ENCODE measurements at places on chromosomes 2 and 18.

DNA sequence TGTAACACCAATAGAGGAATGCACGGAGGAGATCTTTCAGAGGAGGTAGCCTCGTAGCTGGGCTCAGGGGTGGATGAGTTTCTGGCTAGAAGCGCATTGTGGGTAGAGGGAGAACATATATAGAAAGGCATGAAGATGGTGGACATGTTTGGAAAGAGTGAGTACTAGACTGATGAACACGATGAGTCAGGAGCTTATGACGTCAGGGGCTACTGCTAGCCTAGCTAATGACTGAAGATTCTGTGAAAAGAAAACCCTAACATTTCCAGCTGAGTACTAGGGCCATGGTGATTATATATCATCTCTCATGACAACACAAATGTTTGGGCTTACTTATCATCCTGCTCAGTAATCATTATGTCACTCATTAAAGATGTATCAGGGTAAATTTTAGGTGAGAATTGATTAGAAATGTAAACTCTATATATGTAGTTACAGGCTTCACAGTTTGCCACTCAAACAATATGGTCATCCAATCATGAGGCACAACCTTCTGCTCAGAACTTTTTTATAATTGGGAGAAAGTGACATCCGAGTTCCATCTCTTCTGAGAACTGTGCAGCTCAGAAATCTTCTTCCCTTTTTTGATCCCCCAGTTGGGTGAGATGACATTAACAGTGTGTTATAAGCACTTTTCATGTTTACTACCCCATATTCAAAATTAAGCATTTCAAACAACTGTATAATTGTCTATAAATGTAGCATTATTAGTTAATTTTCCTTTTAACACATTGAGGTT lies 22.2 kb upstream of the IL1RN start:
- H3K27me3 ChIP-seq: no peaks in the 10 kb centered on the region
- peak; percentile 35 for DNase-seq
- peak overlapping the region; percentile 95 for H3K27ac ChIP-seq
- peak overlapping the region; percentile 32 for H3K4me3 ChIP-seq
- peaks cover 8% of the 10 kb centered on the region for H3K36me3 ChIP-seq

GRCh38 chr2:160603771-160604510 lies 110.3 kb upstream of the RBMS1 start:
- peaks cover 12% of the 10 kb centered on the region for H3K4me1 ChIP-seq
- no peak overlapping the region for H3K4me3 ChIP-seq
- H3K27me3 ChIP-seq: no peaks in the 10 kb centered on the region
- DNase-seq: no peak

GRCh38 chr2:107364361-107364950 lies 462.2 kb upstream of the RGPD4 start:
- no peaks in the 10 kb centered on the region for H3K27me3 ChIP-seq
- no peaks in the 10 kb centered on the region for H3K36me3 ChIP-seq
- H3K27ac ChIP-seq: no peak overlapping the region
- DNase-seq: no peak
- no peaks in the 10 kb centered on the region for H3K4me1 ChIP-seq

- H3K36me3 ChIP-seq: no peaks in the 10 kb centered on the region
- DNase-seq: no peak
- H3K27ac ChIP-seq: no peak overlapping the region
- H3K4me1 ChIP-seq: no peaks in the 10 kb centered on the region
- H3K27me3 ChIP-seq: no peaks in the 10 kb centered on the region
Observed at GRCh38 chr2:33034784-33035183, 88.0 kb downstream of the LTBP1 start.

DNA sequence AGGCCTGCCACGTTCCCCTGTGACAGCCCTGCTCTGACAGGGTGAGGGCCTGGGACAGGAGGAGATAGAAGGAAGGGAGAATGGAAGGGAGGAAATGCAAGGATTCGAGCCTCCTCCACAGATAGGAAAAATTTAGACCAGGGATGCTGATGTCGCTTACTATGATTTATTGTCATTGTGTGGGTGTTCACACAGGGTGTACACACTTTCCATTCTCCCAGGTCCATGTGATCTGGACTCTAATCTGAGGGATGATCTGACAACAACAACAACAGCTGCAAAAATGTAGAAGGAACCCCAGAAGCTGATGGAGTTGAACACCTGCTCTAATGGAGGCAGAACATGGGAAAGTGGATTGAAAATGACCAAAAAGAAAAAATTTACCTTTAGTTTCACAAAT lies 231.7 kb upstream of the TNP1 start:
- no peak for DNase-seq
- no peak overlapping the region for H3K4me3 ChIP-seq
- peaks cover 3% of the 10 kb centered on the region for H3K27me3 ChIP-seq
- H3K4me1 ChIP-seq: peaks cover 66% of the 10 kb centered on the region
- no peaks in the 10 kb centered on the region for H3K36me3 ChIP-seq

DNA sequence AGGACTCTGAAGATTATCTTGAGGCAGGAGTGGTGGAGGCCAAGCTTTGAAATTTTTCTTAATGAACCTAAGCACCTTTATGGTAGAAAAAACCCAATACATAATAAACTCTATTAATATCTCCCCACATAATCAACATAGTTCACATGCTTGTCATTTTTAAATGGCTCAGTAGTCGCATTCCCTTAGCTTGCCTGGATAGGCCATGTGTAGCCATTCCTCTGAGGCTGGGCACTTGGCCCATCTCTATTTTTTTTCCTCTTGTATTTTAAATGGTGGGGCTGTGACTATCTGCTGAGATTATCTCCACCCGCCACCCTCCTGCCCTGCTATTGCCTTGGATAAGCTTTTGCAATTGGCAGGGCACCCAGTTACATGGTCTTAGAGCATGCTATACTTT lies 143.1 kb downstream of the FHOD3 start:
- peaks cover 30% of the 10 kb centered on the region for H3K27me3 ChIP-seq
- no peak overlapping the region for H3K27ac ChIP-seq
- no peak for DNase-seq

- H3K27me3 ChIP-seq: no peaks in the 10 kb centered on the region
- H3K4me3 ChIP-seq: no peak overlapping the region
- no peaks in the 10 kb centered on the region for H3K36me3 ChIP-seq
- no peak for DNase-seq
Observed at GRCh38 chr2:237121321-237121720, 35.6 kb downstream of the COPS8 start.

- H3K27me3 ChIP-seq: peaks cover 3% of the 10 kb centered on the region
- no peaks in the 10 kb centered on the region for H3K4me1 ChIP-seq
- no peaks in the 10 kb centered on the region for H3K36me3 ChIP-seq
- DNase-seq: no peak
Observed at GRCh38 chr2:152543717-152544116, 173.5 kb downstream of the PRPF40A start.

- H3K4me1 ChIP-seq: peaks cover 4% of the 10 kb centered on the region
- H3K36me3 ChIP-seq: peaks cover 2% of the 10 kb centered on the region
- DNase-seq: no peak
- H3K4me3 ChIP-seq: no peak overlapping the region
Observed at GRCh38 chr2:46647766-46648742, 168.7 kb downstream of the TMEM247 start.

DNA sequence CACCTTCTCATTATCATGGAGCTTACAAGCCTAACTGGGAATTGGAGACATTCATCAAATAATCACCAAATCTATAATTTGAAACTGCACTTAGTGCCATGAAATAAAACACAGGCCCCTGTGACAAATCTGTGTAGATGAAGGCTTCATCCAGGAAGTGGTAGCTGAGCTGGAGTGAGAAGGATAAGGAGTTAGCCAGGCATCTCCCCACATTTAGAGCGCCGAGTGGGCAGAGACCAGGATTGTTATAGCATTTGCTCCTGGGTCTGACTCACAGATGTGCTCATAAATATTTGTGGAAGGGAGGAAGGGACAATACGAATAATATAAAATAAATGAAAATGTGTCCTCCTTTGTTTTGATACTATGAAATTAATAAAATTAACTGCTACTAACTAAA lies 2.5 kb upstream of the MAT2A start:
- H3K4me1 ChIP-seq: peaks cover 23% of the 10 kb centered on the region
- H3K36me3 ChIP-seq: peaks cover 38% of the 10 kb centered on the region
- H3K27ac ChIP-seq: no peak overlapping the region
- no peaks in the 10 kb centered on the region for H3K27me3 ChIP-seq
- peak overlapping the region; percentile 12 for H3K4me3 ChIP-seq

GRCh38 chr2:15582710-15583357 lies 8.8 kb upstream of the DDX1 start:
- no peak overlapping the region for H3K27ac ChIP-seq
- no peaks in the 10 kb centered on the region for H3K36me3 ChIP-seq
- DNase-seq: no peak
- peaks cover 15% of the 10 kb centered on the region for H3K27me3 ChIP-seq
- H3K4me3 ChIP-seq: no peak overlapping the region
- no peaks in the 10 kb centered on the region for H3K4me1 ChIP-seq

GRCh38 chr2:237919593-237919992 lies 47.2 kb upstream of the UBE2F start:
- no peak overlapping the region for H3K27ac ChIP-seq
- peaks cover 22% of the 10 kb centered on the region for H3K4me1 ChIP-seq
- DNase-seq: no peak
- H3K4me3 ChIP-seq: no peak overlapping the region

DNA sequence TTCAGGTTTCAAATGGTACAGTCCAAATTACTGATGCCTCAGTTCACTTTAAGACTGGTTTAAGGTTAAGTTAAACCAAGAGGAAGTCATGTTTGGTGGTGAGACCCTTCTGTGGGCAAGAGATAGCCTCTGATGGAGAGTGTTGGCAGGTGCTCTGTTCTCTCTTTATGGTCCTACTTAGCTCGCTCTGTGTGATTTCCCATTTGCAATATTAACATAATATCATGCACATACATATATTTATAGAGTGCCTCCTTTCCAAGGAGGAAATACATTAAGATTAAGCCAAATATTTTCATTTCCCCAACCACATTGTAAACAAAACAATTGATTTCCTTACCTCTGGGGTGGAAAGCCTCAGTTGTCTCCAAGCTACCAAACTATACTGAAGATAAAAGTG lies 222.4 kb downstream of the PIK3C3 start:
- no peak overlapping the region for H3K4me3 ChIP-seq
- no peak for DNase-seq
- no peak overlapping the region for H3K27ac ChIP-seq
- no peaks in the 10 kb centered on the region for H3K36me3 ChIP-seq

- no peaks in the 10 kb centered on the region for H3K4me1 ChIP-seq
- no peak overlapping the region for H3K27ac ChIP-seq
- H3K4me3 ChIP-seq: no peak overlapping the region
- H3K36me3 ChIP-seq: no peaks in the 10 kb centered on the region
- peaks cover 32% of the 10 kb centered on the region for H3K27me3 ChIP-seq
Observed at GRCh38 chr2:128406736-128407554, 88.3 kb upstream of the HS6ST1 start.

GRCh38 chr2:209960676-209961630 lies 41.5 kb upstream of the RPE start:
- H3K27ac ChIP-seq: no peak overlapping the region
- H3K36me3 ChIP-seq: no peaks in the 10 kb centered on the region
- peaks cover 2% of the 10 kb centered on the region for H3K27me3 ChIP-seq
- no peaks in the 10 kb centered on the region for H3K4me1 ChIP-seq

GRCh38 chr2:44970846-44971450 lies 29.4 kb downstream of the SIX3 start:
- H3K4me1 ChIP-seq: peaks cover 3% of the 10 kb centered on the region
- peaks cover 17% of the 10 kb centered on the region for H3K27me3 ChIP-seq
- no peak overlapping the region for H3K4me3 ChIP-seq
- H3K27ac ChIP-seq: no peak overlapping the region

GRCh38 chr2:37902991-37903390 lies 22.1 kb upstream of the RMDN2 start:
- no peak overlapping the region for H3K4me3 ChIP-seq
- no peaks in the 10 kb centered on the region for H3K36me3 ChIP-seq
- no peaks in the 10 kb centered on the region for H3K4me1 ChIP-seq
- DNase-seq: no peak
- H3K27me3 ChIP-seq: peaks cover 7% of the 10 kb centered on the region

GRCh38 chr2:235666213-235666781 lies 172.5 kb downstream of the AGAP1 start:
- no peaks in the 10 kb centered on the region for H3K36me3 ChIP-seq
- H3K4me3 ChIP-seq: no peak overlapping the region
- peaks cover 69% of the 10 kb centered on the region for H3K27me3 ChIP-seq
- no peak overlapping the region for H3K27ac ChIP-seq

GRCh38 chr2:216142540-216142939 lies 33.4 kb downstream of the XRCC5 start:
- peak overlapping the region; percentile 63 for H3K27ac ChIP-seq
- H3K27me3 ChIP-seq: no peaks in the 10 kb centered on the region
- no peak overlapping the region for H3K4me3 ChIP-seq
- H3K36me3 ChIP-seq: peaks cover 44% of the 10 kb centered on the region
- H3K4me1 ChIP-seq: peaks cover 43% of the 10 kb centered on the region
